ENCODE measurements at places on chromosomes 3 and 15.

DNA sequence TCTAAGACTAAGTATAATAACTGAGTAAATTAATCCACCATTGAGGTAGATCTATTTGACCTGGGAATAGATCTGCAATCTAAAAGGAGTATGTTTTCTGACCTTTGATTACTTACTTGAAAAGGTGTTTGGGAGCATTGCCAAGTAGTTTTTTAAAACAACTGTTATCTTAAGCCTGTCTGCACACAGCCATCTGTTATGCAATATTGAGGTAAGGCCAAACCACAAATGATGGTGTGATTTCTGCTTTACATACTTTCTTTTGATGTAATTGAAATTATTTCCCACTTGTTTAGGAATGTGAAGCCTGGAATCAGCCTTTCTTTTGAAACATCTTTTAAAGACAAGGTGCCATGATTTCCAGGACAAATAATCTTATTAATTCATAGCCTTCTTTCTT, 274.0 kb downstream of the BBX start:
- peak; percentile 40 for DNase-seq

DNA sequence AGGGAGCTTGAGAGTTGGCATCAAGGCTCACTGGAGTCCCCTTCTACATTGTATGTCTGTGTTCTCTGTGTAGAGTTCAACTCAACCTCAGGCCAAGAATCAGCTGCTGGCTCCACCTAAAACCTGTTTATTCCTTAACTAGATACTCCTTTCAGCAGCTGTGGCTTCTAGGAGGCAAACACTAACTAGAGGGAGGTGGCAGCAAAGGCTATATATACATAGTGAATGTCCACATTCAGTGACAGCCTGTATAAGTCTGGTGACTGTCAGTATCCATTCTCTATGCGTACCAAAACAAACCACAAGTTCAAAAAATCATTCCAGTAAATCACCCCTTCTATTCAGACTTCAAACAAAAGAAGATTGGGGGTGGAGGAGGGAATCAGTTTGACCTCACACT, 184.3 kb downstream of the CDIN1 start:
- DNase-seq = no peak

- DNase-seq = peak; percentile 52
Measured at GRCh38 chr3:124281453-124282316, 289.8 kb upstream of the ROPN1 start.

DNA sequence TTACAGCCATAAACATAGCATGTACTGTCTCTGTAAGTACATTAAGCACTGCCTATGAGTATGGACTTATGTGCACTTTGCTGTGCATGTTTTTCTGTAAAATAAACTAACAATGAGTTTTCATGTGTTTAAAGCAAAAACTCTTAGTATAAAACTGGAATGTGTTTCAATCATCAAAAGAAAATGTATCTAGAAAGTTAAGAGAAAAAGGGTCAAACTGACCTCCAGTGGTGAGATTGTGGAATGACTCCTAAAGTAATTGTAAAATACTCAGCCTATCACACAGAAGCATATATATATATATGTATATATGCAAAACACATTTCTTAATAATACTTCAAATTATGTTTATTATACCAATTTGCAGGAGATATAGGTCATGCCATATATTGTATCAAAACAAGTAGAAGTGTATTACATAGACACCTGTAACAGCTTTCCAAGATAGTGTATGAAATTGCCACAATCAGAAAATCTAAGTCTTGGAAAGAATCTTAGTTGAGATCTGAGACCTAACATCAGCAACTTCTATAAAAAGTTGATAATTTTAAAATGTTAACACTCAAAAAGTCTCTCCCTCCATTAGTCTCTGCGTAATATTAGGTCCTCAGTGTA, 199.6 kb downstream of the FMN1 start:
- peak; percentile 29 for DNase-seq

GRCh38 chr15:57657619-57658018, 48.9 kb upstream of the POLR2M start:
- no peak for DNase-seq

DNA sequence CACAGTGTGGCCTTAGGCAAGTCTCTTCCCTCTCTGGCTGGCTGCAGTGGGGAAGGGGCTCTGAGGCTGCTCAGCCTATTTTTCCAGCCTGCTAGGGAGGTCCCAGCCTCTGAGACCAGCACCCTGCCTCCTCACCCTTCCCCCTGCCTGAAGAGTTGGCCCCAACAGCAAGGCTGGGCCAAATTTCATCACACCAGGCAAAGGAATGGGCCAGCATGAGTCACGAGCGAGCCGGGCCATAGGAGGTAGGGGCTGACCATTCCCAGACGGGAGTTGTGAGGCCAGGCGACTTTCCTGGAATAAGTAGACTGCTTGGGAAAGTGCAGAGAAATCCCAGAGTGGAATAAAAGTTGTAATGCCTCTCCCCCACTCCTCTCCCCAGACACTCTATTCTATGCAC, 5.7 kb upstream of the FBLN2 start:
- DNase-seq = peak; percentile 72

DNA sequence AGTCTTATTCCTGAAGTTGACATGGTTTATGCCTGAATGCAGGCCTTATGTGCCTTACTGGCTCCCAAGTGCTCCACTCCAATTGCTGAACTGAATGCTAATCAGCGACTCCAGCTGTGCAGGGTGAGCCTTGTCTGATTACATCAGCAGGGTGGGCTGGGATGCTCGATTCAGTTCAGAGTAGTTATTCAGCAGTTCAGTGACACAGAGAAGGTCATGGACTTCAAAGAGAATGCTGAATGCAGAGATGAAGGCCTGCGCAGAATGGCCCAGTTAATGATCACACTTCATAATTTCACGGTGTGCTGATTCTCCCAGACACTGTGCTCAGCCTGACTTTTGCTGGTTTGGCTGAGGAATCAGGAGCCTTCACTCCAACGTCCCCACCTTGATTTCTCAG, 63.6 kb downstream of the CLDN1 start:
- no peak for DNase-seq

Data from H4 (cell line).